Ovary (tissue), 10 donors: ENCODE measurements at places on chromosomes 5 and 9. TPM values are rescaled to one million over a fixed set of nuclear protein-coding genes. Genes with fewer than 3 reads are reported as not detected.

DNA sequence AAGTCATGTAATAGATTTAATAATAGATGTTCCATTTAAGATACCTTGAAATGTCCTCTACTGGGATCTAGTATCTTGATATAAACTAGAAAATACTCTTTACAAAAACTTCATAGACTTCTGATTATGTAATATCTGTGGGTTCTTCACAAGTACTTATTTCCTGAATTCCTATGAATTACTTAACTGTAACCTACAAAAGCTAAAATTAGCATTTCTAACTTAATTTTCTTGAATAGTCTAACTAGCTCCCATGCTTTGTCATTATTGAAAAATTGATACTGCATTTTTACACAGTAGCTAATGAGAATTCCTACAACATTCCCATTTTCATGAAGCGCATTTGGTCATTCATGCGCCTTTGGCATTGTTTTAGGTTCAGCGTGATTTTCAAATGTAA lies 1828.2 kb downstream of the MAT2B start:
- H3K4me1 ChIP-seq = no peaks in the 10 kb centered on the region
- H3K4me3 ChIP-seq = no peak overlapping the region
- DNase-seq = no peak

The HMMR gene
- 0.24 TPM for total RNA-seq

- no peak overlapping the region for H3K4me3 ChIP-seq
- no peaks in the 10 kb centered on the region for H3K27me3 ChIP-seq
- H3K4me1 ChIP-seq = no peaks in the 10 kb centered on the region
- H3K36me3 ChIP-seq = no peaks in the 10 kb centered on the region
Observed at GRCh38 chr5:97193355-97193688, 10.3 kb upstream of the RIOK2 start.

DNA sequence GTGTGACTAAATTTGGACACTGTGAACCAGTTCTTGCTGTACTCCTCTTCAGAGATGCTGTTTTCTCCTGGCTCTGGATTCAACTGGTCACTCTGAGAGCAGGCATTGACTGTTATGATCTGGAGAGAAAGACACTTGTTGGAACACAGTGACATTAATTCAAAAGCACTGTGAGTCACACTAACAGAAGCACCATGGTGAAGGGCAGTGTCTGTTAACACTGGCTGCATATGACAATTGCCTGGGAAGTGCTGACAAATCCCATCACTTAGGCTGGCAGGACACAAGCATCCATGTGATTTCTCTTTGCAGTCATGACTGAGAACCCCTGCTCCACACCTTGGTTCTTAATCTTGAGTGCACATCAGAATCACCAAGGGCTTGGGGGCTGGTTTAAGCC lies 132.4 kb downstream of the TRPM6 start:
- no peaks in the 10 kb centered on the region for H3K4me1 ChIP-seq
- H3K27me3 ChIP-seq = no peaks in the 10 kb centered on the region
- H3K4me3 ChIP-seq = no peak overlapping the region
- no peak for DNase-seq

The ORM2 gene
- not detected for total RNA-seq

GRCh38 chr9:111582888-111583287 lies 16.6 kb downstream of the PTGR1 start:
- no peaks in the 10 kb centered on the region for H3K36me3 ChIP-seq
- H3K4me1 ChIP-seq = no peaks in the 10 kb centered on the region
- DNase-seq = no peak
- no peaks in the 10 kb centered on the region for H3K27me3 ChIP-seq
- no peak overlapping the region for H3K27ac ChIP-seq

DNA sequence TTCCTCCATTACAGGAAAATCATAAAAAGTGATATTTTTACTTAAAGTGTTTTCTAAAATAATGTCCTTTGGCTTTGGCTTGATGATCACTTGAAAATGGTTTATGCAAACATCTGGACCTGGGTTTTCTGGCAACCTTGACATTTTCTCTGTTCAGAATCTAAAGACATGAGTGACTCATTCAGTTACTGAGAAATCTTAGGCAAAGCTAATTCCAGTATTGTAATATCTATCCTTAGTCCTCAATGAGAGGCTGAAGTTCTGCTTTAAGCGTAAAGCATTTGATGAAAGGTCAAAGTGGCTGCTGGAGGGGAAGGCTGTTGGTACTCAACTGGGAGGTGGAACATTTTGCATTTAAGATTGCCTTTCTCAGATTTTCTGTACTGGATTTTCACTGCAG lies 2.3 kb downstream of the MAN2A1 start:
- no peak for DNase-seq
- no peaks in the 10 kb centered on the region for H3K36me3 ChIP-seq
- peaks cover 11% of the 10 kb centered on the region for H3K4me1 ChIP-seq
- H3K27ac ChIP-seq = no peak overlapping the region
- peak overlapping the region; percentile 6 for H3K4me3 ChIP-seq
- no peaks in the 10 kb centered on the region for H3K27me3 ChIP-seq

GRCh38 chr5:125377141-125377540 lies 630.7 kb upstream of the ZNF608 start:
- no peaks in the 10 kb centered on the region for H3K27me3 ChIP-seq
- no peaks in the 10 kb centered on the region for H3K4me1 ChIP-seq
- no peak for DNase-seq
- H3K4me3 ChIP-seq = no peak overlapping the region
- H3K27ac ChIP-seq = no peak overlapping the region

DNA sequence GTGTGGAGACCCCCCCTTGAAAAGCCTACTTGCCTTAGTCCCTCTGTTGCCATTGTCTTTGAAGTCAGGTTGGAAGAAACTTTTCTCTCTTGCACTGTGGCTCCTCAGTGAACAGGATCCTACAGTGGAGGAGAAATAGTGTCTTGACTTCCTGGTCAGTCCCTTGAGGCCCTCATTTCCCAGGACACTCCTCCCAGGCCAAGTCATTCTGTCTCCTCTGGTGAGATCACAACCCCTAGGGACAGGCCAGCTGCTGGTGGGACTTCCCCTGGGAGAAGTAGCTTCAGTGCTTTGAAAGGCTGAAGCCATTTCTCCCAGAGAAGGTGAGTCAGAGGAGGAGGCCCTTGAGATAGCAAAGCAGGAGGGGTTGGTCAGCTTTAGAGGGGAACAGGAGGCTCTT lies 10.1 kb upstream of the GRIA1 start:
- H3K4me1 ChIP-seq = no peaks in the 10 kb centered on the region
- H3K27me3 ChIP-seq = no peaks in the 10 kb centered on the region
- no peak overlapping the region for H3K4me3 ChIP-seq
